ENCODE measurements at places on chromosomes 5 and 9.

DNA sequence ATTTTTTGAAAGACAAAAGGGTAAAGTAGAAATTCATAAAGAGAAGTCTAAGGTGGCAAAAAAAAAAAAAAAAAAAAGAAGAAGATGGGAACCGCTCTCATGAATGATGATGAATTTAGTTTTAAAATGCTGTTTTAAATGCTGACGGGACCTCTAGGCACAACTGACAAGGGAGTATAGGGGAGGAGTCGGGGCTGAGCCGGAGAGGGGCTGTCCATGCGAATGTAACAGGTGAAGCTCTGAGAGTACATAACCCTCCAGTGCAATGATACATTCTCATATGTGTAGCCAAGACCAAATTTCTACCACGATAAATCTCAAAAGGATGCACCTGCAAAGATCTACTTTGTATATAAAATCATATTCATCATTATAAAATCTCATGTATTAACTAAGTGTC is 71.7 kb downstream of the GLIS3 start:
- DNase-seq: no peak

- peak; percentile 37 for DNase-seq
These were observed 310.1 kb downstream of the ADAMTS6 start for GRCh38 chr5:65171645-65172044.

- DNase-seq: no peak
These were observed 12.7 kb upstream of the PRELID2 start for GRCh38 chr5:145847499-145848497.

GRCh38 chr5:73182307-73182706 is 9.3 kb downstream of the TMEM174 start:
- DNase-seq: no peak

- DNase-seq: no peak
These were observed 77.9 kb downstream of the SEMA5A start for GRCh38 chr5:9468060-9468388.

- peak; percentile 74 for DNase-seq
These were observed 42.1 kb downstream of the ZNF366 start for GRCh38 chr5:72465066-72465465.

DNA sequence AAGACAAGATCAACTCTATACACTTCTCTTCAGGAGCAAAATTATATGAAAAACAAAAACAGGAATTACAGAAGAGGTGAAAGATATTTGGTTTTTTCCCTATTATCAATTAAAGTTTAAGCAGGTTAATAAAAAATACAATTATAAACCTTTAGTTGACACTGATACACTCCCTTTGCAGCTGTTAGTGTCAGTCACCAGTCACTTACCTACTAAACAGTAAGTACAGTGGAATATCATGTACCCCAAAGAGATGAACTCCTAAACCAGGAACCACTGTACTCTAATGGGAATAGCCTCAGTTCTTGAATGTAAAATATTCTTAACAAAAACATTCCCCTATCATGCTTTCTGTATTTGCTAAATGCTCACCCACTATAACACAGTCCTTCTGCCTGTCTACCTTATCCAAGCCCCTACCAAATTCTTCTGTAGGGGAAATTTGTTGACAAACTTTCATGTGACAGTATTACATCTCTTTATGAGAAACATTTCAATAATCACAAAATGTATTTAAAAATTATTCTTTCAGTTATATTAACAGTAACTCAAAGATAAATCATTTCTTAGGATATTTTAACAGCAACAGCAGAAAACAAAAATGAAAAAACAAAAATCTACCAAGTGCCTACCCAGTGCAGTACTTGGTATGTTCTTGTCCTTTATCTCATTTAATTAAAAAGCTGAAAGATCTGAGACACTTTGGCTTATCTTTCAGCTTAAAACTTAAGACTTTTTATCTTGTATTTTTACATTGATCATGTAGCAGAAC is 212.8 kb downstream of the MLLT3 start:
- DNase-seq: no peak

DNA sequence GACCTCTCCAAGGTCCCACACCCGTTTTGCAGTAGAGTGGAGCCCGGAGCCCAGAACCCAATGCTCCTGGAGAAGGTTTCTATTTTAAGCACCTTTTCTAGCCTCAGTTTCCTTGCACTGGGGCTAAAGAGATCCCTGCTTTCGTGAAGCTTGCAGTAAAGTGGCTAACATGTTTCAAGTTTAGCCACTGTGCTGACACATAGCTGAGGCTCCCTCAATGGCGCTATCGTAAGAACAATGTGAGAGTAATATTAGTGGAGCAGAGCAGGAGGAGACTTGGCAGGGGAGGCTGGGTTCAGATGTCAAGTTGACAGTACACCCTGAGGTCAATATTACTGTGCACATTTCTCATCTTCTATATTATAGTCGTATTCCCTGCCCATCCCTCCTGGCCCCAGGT is 7.9 kb downstream of the CTXN3 start:
- no peak for DNase-seq

GRCh38 chr9:41229408-41230401 is 40.6 kb upstream of the ZNG1F start:
- peak; percentile 40 for DNase-seq

- peak; percentile 85 for DNase-seq
These were observed 144.6 kb downstream of the CETN3 start for GRCh38 chr5:90264689-90265544.

DNA sequence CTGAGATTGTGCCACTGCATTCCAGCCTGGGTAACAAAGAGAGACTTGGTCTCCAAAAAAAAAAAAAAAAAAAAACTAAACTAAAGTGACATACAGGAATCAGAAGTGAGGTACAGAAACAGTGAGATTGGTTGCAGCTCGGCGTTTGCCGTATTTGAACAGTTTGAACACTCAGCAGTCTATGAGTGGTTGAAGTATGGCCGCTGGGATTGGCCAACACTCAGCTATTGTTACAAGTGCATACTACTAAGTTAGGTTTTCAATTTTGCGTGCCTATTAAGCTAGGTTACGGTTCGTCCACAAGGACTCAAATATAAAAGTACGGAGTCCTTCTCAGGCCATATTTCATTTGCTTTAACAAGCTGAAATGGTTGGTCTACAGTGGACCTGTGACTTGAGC is 3.3 kb upstream of the TSC1 start:
- DNase-seq: no peak
